Glutamatergic neuron (in vitro differentiated cells): ENCODE measurements at places on chromosomes 1 and 21.

GRCh38 chr1:27428316-27429028 lies 36.0 kb downstream of the GPR3 start:
- DNase-seq = peak; percentile 48

- no peak for DNase-seq
These were observed 4.1 kb upstream of the GREM2 start for GRCh38 chr1:240616018-240616417.

DNA sequence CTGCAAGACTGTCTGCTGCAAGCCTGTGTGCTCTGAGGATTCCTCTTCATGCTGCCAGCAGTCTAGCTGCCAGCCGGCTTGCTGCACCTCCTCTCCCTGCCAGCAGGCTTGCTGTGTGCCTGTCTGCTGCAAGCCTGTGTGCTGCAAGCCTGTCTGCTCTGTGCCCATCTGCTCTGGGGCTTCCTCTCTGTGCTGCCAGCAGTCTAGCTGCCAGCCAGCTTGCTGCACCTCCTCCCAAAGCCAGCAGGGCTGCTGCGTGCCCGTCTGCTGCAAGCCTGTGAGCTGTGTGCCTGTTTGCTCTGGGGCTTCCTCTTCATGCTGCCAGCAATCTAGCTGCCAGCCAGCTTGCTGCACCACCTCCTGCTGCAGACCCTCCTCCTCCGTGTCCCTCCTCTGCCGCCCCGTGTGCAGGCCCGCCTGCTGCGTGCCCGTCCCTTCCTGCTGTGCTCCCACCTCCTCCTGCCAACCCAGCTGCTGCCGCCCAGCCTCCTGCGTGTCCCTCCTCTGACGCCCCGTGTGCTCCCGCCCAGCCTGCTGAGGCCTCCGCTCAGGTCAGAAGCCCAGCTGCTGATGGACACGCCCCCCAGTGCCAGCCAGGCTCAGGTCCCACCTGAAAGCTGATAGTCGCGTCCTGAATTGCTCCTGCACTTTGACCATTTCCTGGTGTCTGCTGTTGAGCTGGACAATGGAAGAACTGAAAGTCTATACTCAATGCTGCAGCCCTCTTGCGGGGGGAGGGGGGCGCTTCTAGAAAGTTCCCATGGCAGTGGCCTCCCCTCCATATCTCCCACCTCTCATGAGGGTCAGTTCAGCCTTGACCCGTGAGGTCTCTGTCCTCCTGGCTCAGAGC lies 1.2 kb downstream of the KRTAP10-4 start:
- no peak for DNase-seq

DNA sequence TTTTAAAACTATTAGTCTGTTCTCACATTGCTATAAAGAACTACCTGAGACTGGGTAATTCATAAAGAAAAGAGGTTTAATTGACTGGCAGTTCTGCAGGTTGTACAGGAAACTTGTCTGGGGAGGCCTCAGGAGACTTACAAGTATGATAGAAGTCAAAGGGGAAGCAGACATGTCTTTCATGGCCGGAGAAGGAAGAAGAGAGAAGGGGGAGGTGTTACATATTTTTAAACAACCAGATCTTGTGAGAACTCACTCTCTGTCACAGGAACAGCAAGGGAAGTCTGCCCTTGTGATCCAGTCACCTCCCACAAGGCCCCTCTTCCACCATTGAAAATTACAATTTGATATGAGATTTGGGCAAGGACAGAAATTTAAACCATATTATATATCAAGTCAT lies 55.9 kb downstream of the CLIC4 start:
- DNase-seq = no peak

DNA sequence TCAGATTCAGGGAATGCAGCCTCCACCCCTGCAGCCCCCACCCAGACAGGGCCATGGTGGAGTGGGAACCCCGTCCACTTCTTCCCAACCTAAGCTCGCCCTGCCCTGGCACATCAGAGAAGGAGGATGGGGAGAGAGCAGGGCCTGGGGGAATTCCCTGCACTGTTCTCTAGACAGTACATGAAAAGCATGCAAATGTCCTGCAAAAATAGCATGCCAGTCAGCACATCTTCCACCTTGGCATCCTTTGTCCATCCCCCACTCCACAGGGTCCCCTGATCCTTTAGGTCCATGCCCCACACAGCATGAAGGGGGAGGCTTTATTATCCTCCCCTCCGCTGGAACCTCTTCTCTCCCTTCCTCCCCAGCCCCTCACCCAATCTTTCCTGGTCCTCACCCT lies 35.0 kb upstream of the RD3 start:
- no peak for DNase-seq

DNA sequence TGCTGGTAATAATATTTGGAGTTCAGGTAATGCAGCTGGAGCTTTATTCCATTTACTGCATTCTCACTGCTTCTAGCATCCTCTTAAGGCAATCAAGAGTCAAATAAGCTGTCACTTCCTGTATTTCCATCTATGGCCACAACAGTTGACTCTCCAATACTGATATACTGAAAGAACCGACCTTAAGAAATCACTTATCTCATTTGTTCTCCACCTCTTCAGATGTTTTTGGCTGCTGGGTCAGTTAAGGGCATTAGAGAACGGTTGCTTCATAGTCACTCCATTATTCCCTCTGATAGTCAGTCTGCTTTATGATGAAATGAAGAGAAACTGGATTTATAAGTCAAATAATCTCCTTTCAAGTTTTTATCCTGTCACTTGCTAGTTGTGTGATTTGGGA lies 14.2 kb upstream of the RGS4 start:
- no peak for DNase-seq

- no peak for DNase-seq
These were observed 15.3 kb downstream of the FAM151A start for GRCh38 chr1:54607821-54608565.
